ENCODE measurements at places on chromosomes 1 and 21.

DNA sequence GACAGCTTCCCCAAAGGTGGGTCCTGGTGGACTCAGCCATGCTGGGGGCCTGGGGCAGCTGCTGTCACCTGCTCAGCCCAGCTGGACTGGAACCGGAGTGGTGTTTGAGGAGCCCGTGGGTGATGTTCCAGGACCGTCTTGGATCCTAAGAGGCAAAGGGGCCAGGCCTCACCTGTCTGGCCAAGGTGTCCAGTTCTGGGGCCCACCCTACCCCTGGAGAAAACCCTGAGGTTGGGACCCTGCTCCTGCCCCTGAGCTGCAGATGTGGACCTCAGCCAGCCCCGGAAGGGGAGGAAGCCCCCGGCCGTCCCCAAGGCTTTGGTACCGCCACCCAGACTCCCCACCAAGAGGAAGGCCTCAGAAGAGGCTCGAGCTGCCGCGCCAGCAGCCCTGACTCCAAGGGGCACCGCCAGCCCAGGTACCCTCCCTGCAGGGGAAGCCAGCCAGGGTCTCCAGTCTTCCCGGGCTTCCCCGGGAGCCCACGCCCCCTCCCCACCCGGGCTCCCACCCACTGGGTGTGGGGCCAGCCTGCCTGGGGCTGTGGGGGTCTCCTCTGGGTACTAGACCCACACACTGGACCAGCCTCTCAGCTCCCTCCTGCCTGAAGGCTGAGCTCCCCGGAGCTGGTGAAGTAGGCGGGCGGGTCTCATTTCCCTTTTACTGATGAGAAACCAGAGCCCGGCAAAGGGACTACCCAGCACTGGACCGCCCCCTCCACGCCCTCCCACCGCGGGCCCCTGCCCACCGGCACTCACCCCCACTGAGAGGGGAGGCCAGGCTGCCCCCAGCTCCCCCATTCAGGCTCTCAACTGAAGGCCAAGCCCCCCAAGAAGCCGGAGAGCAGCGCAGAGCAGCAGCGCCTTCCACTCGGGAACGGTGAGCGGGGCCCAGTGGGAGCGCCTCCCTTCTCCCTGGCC is 1.3 kb downstream of the AIRE start:
- no peak for DNase-seq

DNA sequence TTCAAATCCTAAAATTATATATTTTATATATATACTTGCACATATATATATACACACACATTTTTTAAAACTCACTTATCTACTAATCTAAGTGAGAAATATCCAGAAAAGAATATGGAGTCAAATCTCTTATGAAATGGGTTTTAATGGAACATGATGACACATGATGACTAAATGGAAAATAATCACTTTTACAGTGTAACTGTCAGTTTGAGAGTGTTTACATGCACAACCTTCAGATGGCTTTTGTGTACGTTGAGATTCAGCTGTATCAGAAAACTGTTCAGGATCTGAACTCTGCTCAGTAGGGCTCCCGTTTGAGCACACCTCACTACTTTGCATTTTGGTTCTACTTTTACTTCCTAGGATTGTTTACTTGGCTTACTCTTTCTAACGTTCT is 189.8 kb downstream of the DNAH14 start:
- no peak for DNase-seq

GRCh38 chr1:15958793-15959192 is 17.1 kb downstream of the ZBTB17 start:
- DNase-seq: no peak

- DNase-seq: no peak
Observed at GRCh38 chr1:58539553-58539952, 7.0 kb downstream of the OMA1 start.

GRCh38 chr1:197838836-197839235 is 63.6 kb upstream of the DENND1B start:
- DNase-seq: no peak

DNA sequence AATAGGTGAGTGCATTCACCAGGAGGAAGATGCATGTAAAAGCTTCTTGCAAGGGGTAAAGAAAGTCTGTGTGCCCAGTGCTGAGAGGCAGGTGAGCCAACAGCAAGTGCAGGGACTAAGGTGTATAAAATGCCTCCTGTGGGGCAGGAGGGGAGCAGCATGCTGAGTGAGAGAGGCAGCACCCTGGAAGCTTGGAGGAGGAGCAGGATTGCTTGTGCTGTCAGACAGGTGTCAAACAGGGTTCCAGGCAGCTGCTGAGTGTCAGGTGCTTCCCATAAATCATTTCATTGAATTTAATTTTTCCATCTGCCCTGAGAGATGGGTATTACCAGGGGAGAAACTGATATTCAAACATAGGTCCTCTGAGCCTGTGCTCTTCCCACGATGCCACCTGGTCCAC is 13.9 kb downstream of the BSND start:
- DNase-seq: no peak

DNA sequence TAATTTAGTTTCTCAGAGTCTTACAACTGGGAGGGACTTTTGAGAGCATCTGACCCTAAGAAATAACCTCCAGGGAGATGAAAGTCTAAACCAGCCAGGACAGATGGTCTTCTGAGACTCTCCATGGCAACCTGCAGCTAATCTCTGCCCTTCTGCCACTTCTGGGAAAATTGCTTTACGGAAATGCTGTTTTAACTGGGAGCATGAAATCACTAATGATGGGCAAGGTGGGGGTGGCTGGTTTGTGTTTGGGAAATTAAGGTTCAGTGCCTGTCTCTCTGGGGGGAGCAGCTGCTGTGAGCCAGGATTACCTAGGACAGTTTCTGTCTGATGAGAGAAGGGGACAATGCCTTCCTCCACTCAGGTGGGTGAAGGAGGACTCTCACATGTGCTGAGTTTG is 33.2 kb downstream of the ROR1 start:
- DNase-seq: no peak

GRCh38 chr21:32475162-32475812 is 62.8 kb downstream of the EVA1C start:
- DNase-seq: no peak

DNA sequence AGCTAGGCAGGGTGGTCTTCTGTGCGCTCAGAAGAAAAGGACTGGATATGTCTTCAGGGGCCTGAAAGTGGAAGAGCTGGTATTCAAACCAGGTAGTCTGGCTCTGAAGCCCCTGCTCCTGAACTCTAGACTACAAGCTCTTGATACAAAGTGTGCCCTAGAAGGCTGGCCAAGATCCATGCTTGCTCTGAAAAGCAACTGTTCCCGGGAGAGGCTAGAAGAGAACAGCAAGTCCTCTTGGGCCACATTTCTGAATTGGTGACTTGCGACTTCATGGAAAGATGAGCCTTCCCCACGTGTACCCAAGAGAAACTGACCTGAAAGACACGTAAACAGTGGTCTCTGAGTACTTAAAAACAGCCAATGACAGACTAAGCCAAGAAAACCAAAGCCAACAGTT is 123.3 kb upstream of the GRIK3 start:
- no peak for DNase-seq

DNA sequence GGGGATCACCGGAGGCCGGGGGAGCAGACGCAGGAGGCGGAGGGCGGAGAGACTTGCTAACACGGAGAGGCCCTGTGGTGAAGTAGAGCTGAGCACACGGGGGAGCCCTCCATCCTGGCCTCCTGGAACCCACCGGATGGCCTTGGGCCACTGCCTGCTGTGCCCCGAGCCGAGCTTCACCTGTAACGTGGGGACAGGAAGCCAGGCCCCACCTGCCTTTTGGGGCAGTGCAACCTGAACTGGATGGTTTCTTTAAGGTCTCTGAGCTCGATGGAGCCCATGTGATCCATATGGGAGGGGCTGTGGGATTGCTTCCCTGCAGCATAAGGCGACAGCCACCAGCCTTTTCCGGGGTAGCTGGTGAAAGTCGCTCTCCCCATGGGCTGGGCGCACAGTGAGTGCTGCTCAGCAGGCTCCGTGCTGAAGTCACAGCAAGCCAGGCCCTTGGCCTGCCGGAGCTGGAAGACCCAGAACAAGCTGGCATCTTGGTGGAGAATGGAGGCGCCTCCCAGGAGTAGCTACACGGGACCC is 35.8 kb downstream of the TFF3 start:
- no peak for DNase-seq

DNA sequence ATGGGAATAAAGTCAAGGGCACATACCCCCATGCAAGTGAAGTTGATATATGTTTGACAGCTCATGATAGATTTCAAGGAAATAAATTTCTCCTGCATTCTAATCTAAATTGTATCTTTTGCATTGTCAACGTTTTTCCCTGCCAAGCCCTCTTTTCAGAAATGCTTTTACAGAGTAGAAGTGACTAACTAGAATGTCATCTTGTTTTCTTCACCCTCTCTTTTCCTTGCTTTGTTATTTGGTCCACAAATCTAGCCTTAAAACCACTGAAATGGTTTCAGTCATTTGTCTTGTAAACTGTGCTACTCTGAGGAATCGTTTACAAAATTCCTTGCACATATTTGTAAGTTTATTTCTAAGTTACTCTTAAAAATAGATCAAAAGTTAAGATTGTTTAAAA is 600.8 kb upstream of the CXADR start:
- no peak for DNase-seq

DNA sequence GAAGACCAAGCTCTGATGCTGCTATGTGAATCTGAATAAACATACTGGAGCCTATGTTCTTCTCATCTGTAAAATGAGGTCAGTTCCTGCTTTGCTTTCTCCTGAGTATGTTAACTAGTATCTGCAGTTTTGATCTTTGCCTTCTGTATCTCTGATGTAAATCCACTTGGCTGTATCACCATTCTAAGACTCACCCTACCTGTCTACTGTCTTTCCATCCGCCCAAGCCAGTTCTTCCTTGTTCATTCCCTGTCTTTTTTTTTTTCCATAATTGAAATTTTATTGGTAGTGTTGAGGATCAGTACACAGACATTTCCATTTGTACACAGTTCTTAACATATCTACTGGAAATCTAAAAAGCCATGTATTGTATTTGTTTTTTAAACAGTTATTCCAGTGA is 31.3 kb downstream of the MAST2 start:
- no peak for DNase-seq

GRCh38 chr1:185934476-185935189 is 200.4 kb downstream of the HMCN1 start:
- DNase-seq: no peak

DNA sequence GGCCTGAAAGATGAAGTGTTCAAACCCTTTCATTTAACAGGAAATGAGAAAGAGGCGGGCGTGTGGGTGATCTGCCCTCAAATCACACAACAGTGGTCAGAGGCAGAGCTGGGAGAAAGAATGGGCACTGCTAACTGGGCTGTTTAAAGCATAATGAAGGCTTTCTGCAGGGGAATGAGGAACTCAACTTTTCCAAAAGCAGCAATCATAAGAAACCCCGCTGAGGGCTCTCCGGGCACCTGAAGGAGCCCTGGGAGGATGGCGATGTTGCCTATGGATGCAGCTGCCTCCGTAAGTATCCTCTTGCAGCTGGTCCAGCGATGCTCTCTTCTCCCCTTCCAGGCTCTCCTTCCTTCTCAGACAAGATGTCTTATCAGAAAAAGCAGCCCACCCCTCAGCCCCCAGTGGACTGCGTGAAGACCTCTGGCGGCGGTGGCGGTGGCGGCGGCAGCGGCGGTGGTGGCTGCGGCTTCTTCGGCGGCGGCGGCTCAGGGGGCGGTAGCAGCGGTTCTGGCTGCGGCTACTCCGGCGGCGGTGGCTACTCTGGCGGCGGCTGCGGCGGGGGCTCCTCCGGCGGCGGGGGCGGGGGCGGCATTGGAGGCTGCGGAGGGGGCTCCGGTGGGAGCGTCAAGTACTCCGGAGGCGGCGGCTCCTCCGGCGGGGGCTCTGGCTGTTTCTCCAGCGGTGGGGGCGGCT is 1.2 kb downstream of the LORICRIN start:
- DNase-seq: peak; percentile 12

DNA sequence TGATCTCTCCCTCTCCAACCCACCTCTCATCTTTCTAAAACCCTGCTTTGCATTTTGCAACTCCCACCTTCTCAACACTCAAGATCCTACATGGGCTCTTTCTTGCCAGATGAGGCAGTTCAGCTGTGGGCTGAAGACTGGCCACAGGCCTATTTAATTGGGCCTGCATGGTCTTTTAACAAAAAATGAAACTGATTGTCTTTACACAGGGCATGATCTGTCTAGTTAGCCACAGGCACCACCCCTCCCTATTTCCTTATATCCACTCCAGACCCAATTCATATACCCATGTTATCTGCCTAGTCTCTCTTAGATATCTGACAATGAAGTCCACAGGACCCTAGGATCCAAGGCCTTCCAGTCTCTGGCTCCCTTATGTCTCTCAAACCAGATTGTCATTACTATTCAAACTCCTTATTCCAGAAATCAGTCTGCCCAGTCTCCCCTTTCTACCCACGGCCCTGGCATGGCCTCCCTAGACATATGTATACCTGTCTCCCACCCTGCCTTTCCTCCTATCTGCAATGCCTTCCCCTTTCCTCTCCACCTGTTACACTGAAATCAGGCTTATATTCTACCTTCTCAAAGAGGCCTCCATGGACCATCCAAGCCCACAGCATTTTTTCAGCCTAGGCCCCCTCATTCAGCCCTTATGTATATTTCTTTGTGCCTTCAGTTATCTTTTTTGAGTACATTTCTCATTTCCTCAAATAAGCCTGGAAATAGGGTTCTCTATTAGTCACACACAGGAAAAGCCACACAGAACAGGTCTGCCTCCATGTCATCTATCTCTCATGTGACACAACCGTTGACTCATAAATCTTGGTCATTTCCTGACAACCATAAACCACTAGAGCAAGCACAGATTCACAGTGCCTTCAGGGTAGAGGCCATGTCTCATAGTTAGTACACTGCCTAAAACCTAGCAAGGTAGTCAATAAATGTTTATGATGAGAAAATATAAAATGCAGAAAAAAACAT is 39.0 kb downstream of the LPAR3 start:
- no peak for DNase-seq

Data from naive B cell (primary cell).